Activated CD4-positive, alpha-beta T cell treated with anti-CD3 and anti-CD28 coated beads for 48 hours (primary cell): ENCODE measurements at places on chromosomes 11 and 22.

DNA sequence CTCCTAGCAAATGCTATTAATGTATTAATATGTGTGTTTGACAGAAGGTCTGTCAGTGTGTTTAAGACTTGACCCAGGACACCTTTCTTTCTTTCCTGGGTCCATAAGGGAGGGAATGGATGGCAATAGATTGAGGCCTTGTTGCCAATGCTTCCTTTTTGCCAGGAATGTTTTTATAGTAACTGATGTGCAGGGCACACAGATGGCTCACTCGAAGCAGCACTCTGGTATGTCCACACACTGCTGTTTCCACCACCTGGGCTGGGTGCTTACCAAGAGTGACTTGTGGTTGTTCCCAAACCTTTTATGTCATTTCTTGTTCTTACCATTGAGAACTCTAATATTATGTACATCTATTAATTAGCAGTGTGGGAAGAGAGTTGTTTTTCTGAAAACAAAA lies 396.9 kb upstream of the SYN3 start:
- no peak for DNase-seq

DNA sequence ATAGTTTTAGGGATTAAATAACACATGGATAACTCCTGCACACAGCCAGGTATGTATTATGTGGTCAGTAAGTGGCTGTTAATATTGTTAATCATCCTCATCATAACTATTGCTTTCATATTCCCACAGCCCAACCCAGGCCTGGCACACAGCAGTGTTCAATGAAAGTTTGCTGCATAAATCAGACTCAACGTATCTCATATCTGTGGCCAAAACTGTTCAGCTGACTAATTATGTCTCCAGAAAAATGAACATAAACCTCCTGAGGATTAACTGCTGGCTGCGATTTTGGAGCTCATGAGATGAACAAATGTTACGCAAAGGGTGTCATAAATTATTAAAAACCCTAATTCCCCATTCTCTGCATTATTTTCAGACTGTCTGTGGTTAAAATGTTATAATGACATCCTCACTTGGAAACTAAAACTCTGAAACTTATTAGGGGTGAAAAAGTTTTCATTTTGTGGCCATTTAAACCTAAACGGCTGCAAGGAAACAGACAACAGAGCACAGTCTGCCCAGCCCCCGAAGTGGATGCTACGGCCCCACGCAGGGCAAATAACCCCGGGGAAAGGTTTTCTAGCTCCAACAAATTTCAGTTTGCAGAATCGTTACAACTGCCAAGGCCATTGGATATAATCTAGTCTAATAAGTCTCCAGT lies 17.3 kb downstream of the ABCC8 start:
- no peak for DNase-seq

- DNase-seq = no peak
Measured at GRCh38 chr11:128180441-128181087, 406.8 kb downstream of the ETS1 start.

- DNase-seq = no peak
Measured at GRCh38 chr11:115871161-115871760, 367.0 kb upstream of the CADM1 start.

DNA sequence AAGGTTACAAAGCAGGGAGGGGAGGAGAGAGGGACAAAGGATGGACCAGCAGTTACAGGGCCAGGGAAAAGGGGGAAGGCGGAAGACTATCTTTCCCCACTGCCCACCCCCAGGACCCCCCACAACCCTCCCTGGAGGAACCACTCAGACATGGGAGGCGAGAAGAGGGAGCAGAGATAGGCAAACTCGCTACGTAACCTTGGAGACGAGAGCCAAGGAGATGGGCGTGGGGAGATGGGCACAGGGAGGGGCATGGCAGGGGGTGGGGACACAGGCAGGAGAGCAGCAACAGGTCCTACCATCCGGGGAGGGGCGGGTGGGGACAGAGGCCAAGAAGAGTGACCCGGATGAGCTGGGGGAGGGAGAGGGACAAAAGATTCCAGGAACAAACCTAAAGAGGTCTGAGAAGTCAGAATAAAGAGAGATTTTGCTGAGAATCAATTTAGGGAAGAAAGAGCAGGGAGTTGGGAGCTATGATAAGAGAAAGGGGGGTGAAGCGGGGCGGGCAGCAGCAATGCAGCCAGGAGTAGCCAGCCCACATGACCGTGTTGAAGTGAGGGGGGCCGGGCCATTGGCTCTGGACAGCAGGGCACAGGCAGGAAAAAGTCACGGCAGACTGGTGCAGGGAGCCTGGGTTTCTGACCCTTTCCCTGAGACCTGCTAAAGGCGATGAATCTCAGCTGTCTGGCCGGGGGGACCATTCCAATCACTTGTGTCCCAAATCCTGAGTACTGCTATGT lies 128.4 kb downstream of the BUD13 start:
- DNase-seq = no peak

DNA sequence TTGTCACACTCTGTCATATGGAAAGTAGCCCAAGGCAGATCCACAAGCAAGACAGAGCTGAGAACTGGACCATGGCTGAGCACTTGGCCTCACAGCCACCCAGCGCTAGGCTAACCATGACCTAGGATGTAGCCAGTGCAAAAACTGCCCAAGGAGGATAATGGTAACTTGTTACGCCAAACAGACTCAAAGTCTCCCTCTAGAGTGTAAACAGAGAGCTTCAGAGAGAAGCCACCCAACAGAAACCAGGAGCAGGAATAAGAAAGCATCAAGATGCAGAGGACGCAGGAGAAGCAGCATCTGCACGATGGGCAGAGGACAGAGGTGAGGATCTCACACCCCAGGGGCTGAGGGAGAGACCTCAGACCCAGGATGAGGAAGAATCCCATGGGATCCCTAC lies 97.9 kb downstream of the RCN1 start:
- no peak for DNase-seq

- DNase-seq = no peak
Measured at GRCh38 chr22:36902143-36902926, 11.1 kb upstream of the CSF2RB start.

GRCh38 chr11:98099371-98099770 lies 921.4 kb upstream of the CNTN5 start:
- no peak for DNase-seq

- DNase-seq = no peak
Measured at GRCh38 chr11:110891411-110891810, 179.2 kb upstream of the ARHGAP20 start.

GRCh38 chr11:66339686-66340483 lies 3.7 kb upstream of the RIN1 start:
- DNase-seq = no peak
